ENCODE measurements at places on chromosomes 2 and 18. TPM values are rescaled to one million over a fixed set of nuclear protein-coding genes. Genes with fewer than 3 reads are reported as not detected.

Gene ALPG
- 1.4 TPM for total RNA-seq

Gene DPYSL5
- 6.9 TPM for total RNA-seq

GRCh38 chr2:5290900-5291546, 401.2 kb upstream of the SOX11 start:
- DNase-seq: no peak

DNA sequence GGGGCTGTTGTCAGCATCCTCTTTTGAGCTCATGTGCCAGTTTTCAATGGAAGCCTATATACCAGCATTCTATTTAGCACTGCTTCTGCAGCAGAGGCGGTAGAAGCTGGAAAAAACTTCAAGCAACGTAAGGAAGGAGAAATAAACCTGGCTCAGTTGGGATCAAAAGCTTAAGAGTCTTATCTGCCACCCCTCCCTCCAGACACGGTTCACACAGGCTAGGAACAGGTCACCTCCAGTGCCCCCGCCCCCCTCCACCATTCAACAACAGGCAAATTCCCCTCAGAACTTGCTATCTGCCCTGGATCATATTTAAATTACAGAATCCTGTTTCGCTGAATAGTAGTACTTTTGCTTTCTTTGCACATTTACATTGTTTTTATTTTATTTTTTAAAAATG, 384.8 kb upstream of the PKDCC start:
- DNase-seq: no peak

DNA sequence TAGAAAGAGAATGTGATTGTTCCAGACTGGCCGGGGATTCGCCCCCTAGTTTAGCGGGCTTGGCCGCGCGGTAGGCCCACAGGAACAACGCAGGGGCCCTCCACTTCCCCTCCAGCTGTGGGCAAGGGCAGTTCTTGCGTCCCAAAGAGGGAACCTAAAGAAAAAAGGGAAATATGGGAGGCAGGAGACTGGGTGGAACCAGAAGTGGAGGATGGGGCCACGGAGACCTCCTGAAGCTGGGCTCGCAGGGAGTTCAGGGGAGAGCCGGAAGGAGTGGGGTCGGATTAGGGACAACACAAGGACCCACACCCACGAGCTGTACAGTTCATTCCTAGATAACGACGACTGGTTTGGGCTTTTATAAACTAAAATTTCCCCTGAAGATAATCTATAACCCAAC, 18.2 kb downstream of the GNLY start:
- DNase-seq: no peak

- DNase-seq: no peak
These were observed 205.3 kb downstream of the ZFP36L2 start for GRCh38 chr2:43020990-43021669.

DNA sequence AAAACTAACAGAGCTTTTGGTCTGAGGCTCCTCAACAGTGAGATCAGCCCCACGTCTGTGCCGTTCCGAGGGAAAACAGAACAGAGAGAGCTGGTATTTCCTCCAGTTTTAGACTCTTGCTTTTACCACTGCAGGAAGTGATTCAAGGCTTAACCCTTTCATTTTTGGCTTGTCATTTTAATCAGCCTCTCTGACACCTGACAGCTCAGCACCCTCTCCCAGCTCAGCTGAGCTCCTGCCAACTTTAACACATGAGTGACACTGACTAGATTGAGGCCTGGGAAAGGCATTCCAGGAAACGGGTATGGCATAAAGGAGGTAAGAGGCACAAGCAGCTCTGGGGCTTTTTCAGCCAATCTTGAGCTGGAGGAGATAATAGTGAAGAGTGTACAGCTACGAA, 239.4 kb upstream of the SKOR2 start:
- DNase-seq: no peak

GRCh38 chr2:27709326-27709725, 45.6 kb downstream of the SLC4A1AP start:
- no peak for DNase-seq

GRCh38 chr2:102486941-102487702, 14.1 kb downstream of the SLC9A4 start:
- no peak for DNase-seq

DNA sequence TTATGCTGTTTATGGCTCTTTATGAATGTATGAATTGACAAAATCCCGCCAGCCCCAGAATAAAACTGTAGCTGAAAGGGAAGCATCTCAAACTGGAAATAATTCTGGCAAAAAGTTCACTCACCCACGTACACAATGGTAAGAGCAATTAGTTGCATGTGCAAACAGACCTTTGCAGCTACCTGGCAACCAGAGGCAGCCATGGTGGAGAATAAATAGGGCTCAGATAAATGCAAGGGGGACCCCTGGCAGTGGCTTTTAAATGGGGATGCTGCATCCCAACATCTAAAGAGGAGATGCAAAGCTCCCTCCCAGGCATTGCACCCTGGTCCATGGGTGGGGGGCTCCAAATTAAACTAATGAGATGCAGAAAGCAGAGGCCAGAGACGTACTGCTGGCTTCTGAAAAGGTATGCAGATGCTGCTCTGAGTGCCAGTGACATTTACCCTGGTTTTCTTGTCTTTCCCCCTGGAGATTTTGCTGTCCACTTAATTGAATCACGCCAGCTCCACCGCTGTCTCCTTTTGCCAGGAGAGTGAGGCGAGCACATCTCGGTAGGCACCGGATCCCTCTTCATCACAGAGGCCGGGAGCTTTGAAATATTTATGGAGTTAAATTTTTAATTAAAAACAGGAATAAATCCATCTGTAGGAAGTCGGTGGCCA, 126.6 kb upstream of the NRP2 start:
- no peak for DNase-seq

GRCh38 chr18:48165111-48165866, 234.8 kb upstream of the SMAD2 start:
- no peak for DNase-seq

Gene MAB21L4
- 0.15 TPM for total RNA-seq

GRCh38 chr2:122736279-122736678, 980.8 kb downstream of the TSN start:
- DNase-seq: no peak

Gene IL1B
- total RNA-seq: not detected

DNA sequence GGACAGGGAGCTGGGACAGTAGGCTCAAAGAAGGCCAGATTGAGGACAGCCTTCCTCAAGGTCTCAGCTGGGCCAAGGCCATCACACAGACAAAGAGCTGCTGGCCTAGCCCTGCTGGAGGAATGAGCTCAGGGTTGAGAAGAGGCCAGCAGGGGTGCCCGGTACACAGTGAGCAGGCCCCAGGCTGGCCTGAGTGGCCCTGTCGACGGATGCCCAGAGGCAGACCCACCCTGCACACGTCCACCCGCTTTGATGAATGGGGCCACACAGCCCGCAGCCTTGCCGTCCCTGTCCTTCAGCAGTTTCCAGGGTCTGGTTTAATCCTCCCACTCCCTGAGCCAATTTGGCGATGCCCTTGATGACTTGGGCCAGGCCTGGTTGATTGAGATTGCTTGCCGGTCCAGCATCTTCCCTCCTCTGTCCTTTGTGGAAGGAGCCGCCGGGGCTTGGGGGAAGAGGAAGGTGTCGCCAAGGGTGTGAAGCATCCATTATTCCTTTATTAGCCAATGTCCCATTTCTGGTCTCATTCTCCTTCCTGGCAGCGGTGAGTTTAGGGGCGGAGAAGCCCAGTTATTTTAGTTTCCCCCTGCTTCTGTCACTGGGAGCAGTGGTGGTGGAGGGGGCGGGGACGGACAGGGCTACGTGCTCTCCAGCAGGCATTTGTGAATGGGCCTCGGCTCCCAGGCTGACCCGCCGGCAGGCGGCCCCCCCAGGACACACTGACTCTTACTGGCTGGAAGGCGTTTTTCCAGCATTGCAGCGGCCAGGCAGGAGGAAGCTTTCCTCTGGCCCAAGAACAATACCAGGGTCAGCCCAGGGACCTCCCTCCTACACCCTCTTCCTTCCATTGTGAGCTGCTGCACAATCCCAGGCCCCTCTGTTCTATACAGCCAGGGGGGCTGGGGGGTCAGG, 141.8 kb downstream of the CTIF start:
- DNase-seq: no peak

DNA sequence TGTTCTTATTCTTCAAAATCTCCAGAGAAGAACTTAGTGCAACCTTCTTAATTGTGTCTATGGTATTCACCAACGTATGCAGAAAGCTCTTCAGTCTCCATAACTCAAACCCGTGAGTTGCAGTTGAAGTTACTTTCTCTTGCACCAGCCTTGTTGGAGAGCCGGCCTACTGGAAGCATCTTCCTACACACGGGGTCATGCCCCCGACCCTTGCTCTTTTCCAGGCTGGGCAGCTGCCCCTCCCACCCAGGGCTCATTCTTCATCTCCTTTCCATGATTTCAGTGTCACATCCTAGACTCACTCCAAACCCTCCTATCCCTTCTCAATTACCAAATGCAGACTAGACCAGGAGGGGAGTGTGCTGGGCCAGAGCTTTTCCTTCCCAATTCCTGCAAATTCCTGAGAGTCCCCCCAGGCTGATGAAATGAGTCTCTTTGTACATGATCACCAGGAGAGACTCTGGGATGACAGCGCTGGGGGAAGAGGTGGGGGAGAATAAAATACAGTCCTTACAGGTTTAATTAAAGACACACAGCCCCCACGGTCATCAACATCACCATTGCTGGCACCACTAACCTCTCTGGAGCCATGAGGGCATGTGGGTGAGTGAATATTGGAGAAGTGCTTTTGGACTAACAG, 75.3 kb downstream of the COLEC12 start:
- DNase-seq: no peak

- DNase-seq: no peak
These were observed 10.6 kb downstream of the MFSD6 start for GRCh38 chr2:190418727-190419126.

Gene DYSF
- total RNA-seq: 4.8 TPM

GRCh38 chr2:177889818-177890460, 182.6 kb downstream of the PDE11A start:
- DNase-seq: no peak

DNA sequence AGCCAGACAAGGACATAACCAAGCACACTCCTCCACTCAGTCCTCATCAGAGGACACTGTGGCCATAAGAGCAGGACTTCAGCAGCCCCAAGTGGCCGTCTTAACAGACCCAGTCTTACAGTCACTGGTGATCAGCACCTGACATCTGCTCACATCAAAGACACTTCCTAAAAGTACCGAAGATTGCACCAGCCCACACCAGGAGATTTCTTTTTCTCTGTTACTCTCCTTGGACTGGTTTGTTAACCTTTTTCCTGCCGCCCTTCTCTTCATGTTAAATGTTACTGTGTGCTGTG, 44.1 kb downstream of the MRPS5 start:
- no peak for DNase-seq

- no peak for DNase-seq
These were observed 174.5 kb upstream of the ZEB2 start for GRCh38 chr2:144694456-144694855.

- DNase-seq: no peak
These were observed 988.2 kb upstream of the CDH2 start for GRCh38 chr18:29164993-29165599.

DNA sequence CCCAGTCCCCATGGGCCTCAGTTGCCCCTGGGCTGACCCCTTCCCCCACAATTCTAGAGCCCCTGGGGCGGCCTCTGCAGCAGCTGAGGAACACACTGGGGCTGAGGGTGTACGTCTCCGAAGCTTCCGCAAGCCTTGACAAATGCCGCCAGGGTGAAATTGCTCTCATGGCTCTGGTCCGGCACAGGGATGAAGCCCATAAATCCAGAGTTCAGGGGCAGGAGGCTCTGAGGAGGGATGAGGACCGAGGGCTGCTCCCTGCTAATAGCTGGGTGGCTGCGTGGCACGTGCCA, 27.1 kb upstream of the OTOS start:
- DNase-seq: no peak

- no peak for DNase-seq
These were observed 61.2 kb downstream of the NGEF start for GRCh38 chr2:232951891-232952290.

- DNase-seq: no peak
These were observed 407.0 kb downstream of the DSEL start for GRCh38 chr18:67109535-67109934.

- DNase-seq: no peak
These were observed 52.6 kb downstream of the PPP4R1 start for GRCh38 chr18:9561759-9562158.

Gene LHCGR
- 0.44 TPM for total RNA-seq

DNA sequence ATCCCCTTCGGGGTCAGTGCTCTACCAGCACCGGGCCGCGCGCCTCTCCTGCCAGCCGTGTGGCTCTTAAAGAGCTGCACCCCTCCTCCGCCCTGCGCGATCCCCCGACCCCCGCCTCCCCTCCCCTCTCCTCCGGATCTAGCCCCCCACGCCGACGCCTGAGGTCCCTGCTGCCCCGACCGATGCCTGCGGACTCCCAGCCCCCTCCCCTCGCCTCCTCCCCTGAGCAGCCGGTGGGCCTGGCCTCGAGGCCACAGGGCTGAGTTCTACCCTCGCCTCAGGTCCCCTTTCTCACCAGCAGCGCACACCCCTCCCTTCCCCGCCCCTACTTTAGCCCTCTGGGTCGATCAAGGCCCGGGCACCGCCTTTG, 5.8 kb upstream of the SIX3 start:
- no peak for DNase-seq

Gene GYPC
- total RNA-seq: 14.0 TPM

- DNase-seq: peak; percentile 76
These were observed 19.5 kb upstream of the GLS start for GRCh38 chr2:190860985-190861680.

Gene REG3A
- not detected for total RNA-seq

DNA sequence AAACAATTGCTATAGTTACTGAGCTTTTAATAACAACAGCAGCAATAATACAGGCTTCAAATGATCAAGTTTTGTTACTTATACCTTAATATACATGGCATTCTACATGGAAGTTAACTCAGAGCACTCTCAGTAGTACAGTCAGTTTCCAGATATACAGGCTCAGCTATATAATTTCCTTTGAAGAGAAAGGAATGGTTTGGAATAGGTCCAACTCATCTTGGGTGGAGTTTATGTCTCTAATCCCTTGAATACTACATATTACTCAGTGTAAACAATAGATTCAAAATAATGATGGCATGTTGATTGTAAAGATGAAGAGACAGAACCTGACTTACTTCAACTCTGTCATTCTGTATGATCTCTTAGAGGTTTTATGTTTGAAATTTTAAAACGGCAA, 174.9 kb downstream of the EPHA4 start:
- DNase-seq: no peak

Gene KLHL29
- total RNA-seq: 2.1 TPM

DNA sequence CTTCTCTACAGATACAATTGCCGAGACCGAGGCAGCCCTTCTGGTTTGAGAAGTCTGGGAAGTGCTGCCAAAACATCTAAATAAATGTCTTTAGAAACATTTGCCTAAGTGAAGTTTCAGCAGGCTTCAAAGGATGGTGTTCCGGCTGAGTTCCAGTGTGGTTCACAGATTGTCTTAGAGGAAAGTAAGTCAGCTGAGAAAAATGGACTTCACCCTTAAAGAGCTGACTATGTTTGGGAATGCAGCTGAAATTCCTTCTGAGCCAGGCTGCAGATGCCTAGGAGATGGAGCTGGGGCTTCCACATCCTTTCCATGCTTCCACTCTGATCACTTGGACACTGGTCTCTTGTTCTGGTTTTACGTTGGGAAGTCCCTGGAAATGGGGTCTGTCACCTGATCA, 83.6 kb downstream of the FHOD3 start:
- DNase-seq: no peak
